ENCODE measurements at places on chromosomes 7 and 10. TPM values are rescaled to one million over a fixed set of nuclear protein-coding genes. Genes with fewer than 3 reads are reported as not detected.

- no peak for DNase-seq
Observed at GRCh38 chr10:95312986-95313495, 22.2 kb upstream of the PDLIM1 start.

DNA sequence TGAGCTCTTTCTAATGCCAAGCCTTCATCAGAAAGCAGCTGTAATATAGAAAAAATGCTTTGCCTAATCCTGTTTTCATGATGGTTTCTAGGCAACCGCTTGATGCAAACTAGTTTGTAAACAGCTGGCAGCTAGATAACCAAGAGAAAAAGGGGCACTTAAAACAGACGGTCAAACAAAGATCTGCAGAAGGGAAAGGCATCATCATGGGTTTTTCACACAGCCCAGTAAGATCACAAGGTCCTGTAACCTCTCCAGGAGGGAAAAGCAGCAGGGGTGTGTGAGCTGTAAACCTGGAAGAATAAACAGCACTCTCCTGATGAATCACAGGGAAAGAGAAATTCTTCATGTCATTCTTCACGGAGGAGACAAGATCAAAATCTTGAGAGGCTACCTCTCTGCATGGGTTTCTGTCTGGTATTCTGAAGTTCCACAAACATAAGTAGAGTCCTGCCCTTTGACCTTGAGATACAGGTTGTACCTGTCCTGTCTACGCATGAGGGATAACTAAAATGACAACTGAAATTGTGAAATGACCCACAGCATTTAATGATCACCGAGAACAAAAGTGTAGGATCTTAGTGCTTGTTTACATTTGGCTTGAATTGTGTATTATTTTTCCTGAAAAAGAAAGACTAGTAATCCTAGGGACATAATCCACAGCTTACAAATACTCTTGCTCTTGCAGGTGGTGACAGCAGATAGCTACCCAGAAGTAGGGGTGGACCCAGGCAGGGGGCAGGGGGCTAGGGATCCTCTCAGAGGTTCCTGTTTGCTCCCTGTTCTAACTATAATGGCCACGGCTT lies 48.0 kb downstream of the CREB3L2 start:
- DNase-seq: no peak

- DNase-seq: no peak
Observed at GRCh38 chr7:141342621-141343408, 208.4 kb upstream of the AGK start.

DNA sequence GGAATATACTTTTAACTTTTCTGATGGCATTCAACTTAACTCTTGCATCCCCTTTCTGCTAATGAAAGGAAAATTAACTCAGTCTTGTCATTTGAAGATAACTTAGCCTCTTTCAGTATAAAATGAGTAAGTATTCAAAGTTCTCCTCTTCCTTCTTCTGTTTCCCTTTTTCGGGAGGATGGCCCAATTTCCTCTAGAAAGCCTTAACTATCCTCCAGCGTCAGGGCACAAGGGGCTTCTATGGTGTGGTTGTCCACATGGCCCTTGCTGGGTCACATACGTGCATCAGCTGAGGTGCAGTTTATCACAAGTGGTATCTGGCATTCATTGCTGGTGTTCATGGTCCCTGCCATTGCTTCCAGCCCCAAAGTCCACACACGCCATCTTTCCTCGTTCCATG lies 17.8 kb upstream of the GSAP start:
- no peak for DNase-seq

LIPK gene
- total RNA-seq: not detected

FZD8 gene
- 13.0 TPM for total RNA-seq

TAS2R3 gene
- total RNA-seq: 1.2 TPM

SEMA3A gene
- total RNA-seq: 33.0 TPM

ADARB2 gene
- total RNA-seq: 3.3 TPM

DNA sequence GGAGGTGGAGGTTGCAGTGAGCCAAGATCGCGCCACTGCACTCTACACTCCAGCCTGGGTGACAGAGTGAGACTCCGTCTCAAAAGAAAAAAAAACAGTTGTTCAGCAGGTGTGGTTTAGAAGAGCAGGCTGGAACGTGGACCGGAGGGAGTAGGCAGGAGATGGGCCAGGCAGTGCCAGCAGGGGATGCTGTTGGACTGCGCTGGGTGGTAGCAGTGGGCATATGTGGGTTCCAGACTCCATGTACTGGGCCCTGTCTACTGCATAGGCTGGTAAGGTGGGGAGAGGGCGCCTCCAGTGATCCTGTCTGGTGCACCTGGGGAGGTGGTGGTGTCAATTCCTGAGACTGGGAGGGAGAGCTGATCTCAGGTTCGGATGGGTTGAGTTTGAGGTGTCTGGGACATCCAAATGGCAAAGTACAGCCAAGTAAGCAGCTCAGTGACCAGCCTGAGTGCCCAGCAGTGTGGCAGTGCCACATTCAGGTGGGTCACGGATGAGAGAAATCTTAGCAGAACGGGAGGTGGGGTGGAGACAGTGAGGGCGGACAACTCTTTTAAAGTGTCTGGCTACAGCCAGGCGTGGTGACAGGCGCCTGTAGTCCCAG lies 25.9 kb downstream of the SFXN4 start:
- peak; percentile 40 for DNase-seq

CDHR3 gene
- total RNA-seq: 11.4 TPM

DNA sequence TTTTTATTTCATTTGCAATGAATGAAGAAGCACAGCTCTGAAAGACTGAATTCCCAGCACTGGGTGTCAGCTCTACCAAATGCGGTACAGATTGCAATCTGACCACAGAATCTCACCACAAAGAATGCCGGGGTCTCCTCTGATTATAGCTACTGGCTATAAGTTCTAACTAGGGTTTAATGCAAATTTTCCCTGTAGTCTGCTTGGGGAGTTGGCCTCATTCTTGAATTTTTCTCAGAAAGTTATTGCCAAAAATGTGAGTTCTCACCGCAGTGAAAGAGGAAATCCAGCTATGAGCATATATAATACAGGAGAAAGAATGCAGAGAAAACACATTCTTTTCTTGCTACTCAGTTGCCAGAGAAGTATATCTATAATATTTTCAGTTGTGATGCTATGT lies 1255.7 kb upstream of the LRRTM3 start:
- DNase-seq: no peak

GRCh38 chr7:55556031-55556430 lies 16.3 kb downstream of the VOPP1 start:
- DNase-seq: no peak

- no peak for DNase-seq
Observed at GRCh38 chr7:149027055-149027454, 1.2 kb downstream of the PDIA4 start.

DNA sequence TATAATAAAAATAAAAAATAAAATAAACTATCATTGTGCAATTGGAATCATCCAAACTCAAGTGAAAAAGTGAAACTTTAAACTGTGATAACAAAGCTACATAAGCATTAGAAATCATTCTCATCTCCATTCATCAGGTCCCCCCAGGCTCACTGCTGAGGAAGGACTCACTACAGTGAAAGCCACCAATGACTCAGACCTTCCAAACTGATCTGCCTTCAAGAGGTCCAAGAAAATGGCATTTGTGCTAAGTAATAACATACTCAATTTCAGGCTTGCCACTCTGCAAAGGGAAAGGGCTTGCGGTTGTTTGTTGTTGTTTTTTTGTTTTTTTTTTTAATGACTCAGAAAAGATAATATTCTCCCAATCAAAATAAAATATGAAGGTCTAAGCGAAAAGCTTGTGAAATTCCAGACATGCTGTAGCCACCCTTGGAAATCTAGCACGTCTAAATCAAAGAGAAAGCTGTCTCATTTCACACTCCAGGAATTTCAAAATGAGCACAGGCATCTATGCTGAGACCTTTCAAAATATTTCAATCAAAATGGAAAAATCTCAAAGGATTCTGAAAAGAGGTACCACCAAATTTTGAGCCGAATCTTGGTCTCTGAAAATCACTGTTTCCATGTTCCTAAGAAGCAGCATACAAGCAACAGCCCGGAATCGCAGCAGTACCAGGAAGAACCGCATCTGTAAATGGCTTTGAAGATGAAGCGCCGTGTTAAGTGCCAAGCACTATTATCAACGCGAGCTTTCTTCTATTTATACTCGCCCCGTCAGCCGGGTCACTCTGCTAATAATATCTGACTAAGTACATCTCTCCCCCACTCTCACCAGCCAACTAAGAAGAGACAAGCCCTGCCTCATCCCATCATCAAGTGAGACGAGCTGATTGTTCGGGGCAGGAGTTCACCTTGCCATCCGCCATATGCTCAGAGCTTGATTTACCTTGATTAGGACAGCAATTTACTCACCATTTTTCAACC lies 13.5 kb downstream of the SFMBT2 start:
- DNase-seq: no peak

- no peak for DNase-seq
Observed at GRCh38 chr7:140537750-140538482, 58.6 kb upstream of the MKRN1 start.

CRHR2 gene
- 0.41 TPM for total RNA-seq

DNA sequence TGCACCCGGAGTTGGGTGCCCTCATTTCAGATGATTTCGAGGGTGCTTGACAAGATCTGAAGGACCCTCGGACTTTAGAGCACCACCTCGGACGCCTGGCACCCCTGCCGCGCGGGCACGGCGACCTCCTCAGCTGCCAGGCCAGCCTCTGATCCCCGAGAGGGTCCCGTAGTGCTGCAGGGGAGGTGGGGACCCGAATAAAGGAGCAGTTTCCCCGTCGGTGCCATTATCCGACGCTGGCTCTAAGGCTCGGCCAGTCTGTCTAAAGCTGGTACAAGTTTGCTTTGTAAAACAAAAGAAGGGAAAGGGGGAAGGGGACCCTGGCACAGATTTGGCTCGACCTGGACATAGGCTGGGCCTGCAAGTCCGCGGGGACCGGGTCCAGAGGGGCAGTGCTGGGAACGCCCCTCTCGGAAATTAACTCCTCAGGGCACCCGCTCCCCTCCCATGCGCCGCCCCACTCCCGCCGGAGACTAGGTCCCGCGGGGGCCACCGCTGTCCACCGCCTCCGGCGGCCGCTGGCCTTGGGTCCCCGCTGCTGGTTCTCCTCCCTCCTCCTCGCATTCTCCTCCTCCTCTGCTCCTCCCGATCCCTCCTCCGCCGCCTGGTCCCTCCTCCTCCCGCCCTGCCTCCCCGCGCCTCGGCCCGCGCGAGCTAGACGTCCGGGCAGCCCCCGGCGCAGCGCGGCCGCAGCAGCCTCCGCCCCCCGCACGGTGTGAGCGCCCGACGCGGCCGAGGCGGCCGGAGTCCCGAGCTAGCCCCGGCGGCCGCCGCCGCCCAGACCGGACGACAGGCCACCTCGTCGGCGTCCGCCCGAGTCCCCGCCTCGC lies at the start of gene EGFR:
TSS of gene EGFR (plus strand) at position 657 of the 830 bp plus-strand sequence. CDS start 261 bp downstream, outside the sequence.
- DNase-seq: peak; percentile 74

DNA sequence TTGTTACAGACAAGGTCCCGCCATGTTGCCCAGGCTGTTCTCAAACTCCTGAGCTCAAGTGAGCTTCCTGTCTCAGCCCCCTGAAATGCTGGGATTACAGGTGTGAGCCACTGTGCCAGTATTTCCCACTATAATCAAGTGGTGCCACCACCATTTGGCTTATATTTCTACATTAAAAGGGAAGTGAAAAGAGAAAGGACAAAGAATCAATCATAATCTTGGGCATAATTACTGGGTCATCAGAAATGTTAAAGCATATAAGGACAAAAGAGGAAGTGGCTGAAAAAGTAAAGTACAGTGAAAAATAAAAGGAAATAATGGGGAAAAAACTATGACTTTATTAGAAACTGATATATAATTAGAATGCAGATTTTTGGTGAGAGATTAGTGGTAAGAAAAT lies 25.7 kb upstream of the ENTPD1 start:
- DNase-seq: no peak

- DNase-seq: no peak
Observed at GRCh38 chr10:124007102-124007772, 86.2 kb downstream of the CHST15 start.

DEPP1 gene
- total RNA-seq: 4.1 TPM

GRCh38 chr10:127210936-127211466 lies 14.6 kb upstream of the INSYN2A start:
- no peak for DNase-seq

DNA sequence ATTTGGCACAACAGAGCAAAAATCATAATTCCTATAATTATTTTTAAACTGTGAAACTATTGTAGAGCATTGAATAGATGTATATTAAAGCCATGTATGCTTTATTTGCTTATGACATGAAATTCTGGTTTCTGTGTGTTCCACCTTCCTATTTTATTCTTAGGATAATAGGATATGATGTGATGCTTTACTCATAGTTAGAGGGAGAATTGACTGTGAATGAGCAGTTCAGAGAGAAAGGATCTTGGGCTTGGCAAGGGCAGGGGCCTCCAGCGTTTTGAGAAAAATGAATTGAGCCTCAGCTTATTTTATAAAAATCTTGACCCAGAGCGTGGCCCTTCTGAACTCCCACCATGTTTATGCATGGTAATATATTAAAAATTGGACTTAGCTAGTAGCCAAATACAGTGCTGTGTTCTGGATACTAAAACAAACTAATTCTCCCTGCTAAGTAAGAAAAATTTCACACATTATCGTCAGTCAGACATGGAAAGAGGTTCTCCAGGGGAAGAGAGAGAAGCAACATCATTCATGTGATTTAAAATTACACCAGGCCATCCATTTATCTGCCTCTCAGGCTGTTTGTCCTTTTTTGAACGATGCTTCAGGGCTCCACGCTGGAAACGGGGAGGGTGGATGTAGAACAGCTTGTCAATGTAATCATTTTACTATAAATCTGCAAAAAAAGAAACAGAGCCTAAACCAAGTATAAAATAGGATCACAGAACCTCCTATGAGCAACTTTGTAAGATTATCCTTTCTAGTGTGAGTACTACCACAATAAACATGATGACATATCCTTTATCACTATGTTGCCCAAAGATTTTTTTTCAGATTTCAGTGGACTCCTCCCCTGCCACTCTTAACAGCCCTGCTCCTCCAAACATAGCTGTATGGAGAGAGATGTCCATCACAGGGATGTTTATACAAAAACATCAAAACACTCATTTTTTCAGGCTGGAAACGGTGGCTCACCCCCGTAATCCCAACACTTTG lies 258.1 kb upstream of the C7orf33 start:
- no peak for DNase-seq

ERVW-1 gene
- total RNA-seq: not detected

DNA sequence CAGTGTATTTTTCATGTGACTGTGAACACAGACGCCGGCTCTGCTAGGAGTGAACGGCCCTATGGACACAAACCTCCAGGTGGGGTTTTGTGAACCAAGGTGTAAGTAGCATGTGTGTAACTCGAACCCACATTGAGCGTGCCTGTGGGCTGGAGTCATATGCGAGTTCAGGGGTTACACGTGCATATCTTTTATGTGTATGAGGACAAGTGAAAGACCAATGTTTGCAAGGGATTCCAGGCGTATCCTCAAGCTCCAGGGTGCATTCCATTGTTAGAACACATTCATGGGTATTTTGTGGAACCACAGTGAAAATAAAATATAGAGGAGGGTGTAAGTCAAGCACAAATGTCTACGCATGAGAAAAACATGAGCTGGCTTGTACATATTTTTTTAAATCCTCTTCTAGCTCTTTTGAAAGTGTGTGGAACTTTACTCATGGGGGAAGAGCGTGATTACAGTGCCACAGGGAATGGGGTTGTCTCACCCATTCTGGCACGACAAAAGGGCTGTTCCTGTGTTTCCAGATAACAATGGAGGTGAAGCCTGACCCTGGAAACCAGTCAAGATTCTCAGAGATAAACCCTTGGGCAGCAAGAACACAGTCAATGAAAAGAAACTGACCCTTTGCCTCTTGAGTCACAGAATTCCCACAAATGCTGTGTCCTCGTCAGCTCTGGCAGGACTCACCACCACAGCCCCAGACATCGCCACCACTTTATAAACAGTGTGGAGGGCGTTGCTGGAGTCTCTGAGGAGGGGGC lies 37.0 kb upstream of the GOT1 start:
- no peak for DNase-seq

PRLHR gene
- 2.4 TPM for total RNA-seq

Measured in frontal cortex (tissue), 4 donors.